EL (cell line): ENCODE measurements at places on chromosomes 13 and 19.

- DNase-seq = peak; percentile 28
Observed at GRCh38 chr19:3319643-3320353, 46.6 kb upstream of the NFIC start.

DNA sequence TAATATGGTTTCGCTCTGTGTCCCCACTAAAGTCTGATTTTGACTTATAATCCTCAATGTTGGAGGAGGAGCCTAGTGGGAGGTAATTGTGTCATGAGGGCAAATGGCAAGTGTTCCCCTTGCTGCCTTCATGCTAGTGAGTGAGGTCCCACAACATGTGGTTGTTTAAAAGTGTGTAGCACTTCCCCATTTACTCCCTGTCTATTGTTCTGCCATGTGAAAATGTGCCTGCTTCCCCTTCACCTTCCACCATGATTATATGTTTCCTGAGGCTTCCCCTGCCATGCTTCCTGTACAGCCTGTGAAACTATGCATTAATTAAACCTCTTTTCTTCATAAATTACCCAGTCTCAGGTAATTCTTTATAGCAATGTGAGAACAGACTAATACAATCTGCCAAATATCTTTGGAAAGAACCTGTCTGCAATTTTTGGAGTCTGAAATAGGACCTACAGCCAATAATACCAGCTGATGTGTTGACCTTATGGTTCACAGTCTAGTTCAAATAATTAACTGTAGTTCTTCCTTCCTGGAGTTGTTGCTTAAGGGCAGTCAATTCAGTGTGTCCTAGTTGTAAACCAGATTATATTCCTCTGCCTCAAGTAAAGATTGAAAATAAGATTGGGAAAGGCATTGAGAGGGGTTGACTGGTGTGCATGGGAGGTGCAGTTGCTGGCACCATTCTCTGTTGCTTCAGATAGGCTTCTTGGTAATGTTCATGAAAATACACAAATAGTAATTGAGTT is 1442.9 kb downstream of the SLITRK1 start:
- DNase-seq = no peak

GRCh38 chr13:51805925-51806324 is 2.0 kb upstream of the DHRS12 start:
- DNase-seq = no peak

DNA sequence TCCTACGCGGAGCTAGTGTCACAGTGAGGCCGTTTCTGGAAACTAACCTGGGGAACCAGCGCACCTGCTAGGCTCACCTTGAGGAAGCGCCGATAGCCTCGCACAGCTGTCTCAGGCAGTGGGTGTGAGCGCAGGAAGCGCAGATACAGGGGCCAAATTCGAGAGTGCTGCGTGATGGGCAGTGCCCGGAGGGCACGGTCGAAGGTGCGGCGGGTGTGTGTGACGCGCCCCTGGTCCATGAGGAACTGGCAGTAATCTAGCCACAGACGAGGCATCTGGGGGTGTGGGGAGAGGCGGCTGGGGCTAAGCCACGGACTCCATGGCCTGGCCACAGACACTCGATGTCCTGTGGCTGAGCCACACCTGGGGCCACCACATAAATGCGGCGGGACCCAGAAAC is 2.2 kb downstream of the XAB2 start:
- no peak for DNase-seq

DNA sequence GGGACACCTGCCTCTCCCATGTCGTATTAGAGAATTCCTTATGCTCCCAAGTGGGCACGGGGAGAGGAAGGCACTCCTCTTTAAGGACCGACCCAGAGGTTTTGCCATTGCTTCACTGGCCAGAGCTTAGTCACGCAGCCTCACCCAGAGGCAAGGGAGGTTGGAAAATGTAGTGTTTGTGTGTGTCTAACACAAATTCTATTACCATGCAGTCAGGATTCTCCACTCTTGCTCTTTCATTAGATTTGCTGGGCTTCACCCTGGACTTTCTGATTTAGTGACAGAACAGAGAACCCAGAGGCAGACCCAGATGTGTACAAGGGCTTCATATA is 14.6 kb upstream of the NCCRP1 start:
- DNase-seq = no peak

DNA sequence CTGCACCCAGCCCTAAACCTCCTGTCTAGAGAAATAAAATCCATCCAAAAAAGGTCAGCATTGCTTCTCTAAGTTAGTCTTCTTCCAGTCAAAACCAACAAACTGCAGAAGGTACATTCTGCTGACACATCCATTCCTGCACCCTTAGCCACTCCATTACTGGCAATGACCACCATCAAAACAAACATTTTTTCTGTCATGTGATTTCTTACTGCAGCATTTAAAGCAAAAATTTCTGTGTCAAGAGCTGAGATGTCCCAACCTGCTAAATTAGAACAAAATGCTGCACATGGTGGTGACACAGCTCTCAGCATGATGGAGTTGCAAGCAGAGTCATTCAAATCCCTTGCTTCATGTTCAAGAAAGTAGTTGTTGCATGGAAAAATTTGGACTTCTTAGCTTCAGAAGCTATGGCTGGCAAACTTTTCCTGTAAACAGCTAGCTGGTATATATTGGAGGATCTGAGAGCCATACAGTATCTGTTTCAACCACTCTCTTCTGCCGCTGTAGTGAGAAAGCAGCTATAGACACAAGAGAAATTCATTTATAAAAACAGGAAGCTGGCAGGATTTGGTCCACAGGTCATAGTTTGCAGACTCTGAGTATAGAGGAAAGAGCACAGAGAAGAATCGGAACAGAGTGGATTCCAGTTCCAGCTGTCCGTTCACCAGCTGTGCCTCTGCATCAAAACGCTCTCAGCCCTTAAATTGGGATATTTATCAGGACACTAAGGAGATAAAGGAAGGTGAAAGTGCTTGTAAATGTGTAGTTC is 17.4 kb downstream of the RUBCNL start:
- DNase-seq = peak; percentile 60

DNA sequence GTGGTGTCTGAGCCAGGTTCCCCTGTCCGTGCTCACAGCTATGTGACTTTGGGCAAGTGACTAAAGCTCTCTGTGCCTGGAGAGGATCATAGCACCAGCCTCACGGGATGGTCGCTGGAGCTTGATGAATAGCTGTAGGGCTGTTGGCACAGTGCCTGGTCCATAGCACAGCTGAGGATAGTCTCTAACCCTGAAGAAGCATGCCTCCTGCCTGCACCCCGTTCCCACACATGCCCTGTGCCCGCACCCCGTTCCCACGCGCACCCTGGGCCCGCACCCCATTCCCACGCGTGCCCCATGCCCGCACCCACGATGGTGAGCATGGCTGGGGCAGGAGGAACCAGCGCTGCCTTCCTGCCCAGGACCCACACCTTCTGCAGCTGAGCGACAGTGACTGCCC is 63.7 kb upstream of the F7 start:
- no peak for DNase-seq

DNA sequence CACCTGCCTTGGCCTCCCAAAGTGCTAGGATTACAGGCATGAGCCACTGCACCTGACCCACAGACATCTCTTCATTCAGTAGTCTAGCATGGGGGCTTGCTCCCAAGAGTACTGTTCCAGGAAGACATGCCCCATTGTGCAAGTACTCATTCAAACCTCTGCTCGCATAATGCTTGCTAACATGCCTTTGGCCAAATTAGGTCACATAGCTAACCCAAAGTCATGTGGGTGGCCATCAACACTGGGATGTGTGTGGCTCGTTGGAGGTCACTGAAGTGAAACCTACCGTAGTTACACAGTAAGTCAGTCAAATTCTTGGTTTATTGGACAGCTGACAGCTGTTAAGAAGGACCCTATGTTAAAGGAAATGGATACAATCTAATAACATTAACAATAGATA is 20.3 kb downstream of the RFXAP start:
- no peak for DNase-seq

DNA sequence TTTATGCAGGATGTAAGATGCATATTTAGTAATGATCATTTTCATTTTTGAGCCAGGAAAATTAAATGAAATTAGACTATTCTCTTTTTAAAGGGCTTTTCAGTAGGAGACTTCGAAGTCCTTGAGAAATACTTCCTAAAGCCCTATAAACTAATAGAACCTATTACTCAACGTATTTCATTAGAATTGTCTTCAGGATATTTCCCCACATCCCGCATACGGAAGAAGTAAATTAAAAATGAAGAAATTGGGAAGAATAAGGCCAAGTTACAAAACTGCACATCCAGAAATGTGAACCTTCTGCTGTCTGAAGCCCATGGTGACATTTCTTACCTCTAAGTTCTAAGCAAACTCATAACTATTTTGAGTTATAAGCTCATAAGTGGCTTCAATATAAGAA is 66.5 kb downstream of the RXFP2 start:
- DNase-seq = no peak

- DNase-seq = no peak
Observed at GRCh38 chr19:54339646-54340358, 840 bp upstream of the LILRA4 start.

GRCh38 chr13:81012031-81012430 is 671.1 kb upstream of the SPRY2 start:
- DNase-seq = no peak

- DNase-seq = peak; percentile 64
Observed at GRCh38 chr13:107099661-107100060, 531.7 kb upstream of the ARGLU1 start.

DNA sequence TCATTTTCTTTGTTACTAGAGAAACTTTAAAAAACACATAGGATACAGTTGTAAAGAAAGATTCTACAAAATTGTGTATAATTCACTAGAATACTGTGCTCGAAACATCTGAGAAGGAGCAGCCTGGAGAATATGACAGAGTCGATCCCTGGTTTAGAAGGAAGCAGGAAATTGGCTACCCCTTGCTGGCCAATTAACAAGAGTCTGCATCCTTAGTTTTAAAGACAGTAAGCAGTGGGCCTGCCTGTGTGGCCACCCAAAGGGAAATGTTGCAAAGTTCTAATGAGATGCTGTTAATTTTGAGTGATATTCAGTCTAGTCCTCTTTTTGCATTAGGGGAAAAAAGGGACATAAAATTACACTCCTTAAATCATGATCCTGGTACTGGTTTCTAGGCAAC is 988.6 kb downstream of the PCDH17 start:
- no peak for DNase-seq

DNA sequence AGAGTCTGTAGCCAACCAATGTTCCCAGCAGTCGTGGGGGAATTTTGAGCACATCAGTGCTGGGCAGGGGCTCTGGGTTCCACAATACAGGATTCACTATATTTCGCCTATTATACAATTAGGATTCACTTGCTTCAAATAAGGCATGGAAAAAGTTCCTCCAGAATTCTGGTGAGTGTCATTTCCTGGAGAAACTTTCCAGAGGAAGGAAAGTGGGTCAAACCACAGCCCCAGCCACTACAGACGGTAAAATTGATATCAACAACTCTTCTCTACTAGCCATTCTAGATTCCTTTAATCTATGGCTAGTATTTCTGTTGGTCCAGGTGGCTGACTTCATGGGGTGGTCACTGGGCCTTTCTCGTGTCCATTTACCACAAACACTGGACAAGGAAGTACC is 10.5 kb downstream of the MYCBP2 start:
- no peak for DNase-seq

GRCh38 chr19:20321139-20321763 is 154.2 kb downstream of the ZNF486 start:
- DNase-seq = no peak

DNA sequence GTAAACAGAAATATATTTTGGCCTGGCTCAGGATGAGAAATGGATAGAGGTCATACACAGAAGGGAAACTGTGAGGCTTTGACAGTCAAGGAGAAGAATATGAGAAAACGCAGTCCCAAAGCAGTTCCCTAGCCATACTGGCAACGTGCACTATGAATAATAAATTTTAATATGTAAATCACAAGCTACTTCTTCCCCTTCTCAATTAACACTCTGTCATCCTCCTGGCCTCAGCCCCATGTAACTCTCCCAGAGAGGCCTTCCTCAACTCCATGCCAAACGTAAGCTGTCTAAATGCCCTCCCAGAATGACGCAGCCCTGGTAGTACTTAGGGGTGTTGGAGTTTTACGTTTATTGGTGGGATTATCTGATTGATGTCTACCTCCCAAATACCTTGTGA is 732.6 kb downstream of the LIG4 start:
- DNase-seq = no peak

DNA sequence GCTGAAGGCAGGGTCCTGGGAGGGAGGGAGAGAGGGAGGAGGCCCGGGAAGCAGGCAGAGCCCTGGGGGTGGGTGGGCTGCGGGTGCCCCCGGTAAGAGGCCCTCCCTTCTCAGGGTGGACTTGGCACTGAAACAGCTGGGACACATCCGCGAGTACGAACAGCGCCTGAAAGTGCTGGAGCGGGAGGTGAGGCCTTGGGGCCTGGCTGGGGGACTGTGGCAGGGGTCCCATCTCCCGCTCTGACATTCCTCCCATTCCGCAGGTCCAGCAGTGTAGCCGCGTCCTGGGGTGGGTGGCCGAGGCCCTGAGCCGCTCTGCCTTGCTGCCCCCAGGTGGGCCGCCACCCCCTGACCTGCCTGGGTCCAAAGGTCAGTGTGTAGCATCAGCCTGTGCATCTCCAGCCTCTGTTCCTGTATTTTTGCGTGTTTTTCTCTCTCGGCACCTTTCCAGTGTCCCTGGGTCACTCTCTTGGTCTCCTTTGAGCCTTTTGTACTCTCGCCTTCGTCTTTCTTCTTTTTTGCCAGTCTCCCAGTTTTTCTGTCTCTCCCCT is 53.4 kb downstream of the TRPM4 start:
- no peak for DNase-seq

DNA sequence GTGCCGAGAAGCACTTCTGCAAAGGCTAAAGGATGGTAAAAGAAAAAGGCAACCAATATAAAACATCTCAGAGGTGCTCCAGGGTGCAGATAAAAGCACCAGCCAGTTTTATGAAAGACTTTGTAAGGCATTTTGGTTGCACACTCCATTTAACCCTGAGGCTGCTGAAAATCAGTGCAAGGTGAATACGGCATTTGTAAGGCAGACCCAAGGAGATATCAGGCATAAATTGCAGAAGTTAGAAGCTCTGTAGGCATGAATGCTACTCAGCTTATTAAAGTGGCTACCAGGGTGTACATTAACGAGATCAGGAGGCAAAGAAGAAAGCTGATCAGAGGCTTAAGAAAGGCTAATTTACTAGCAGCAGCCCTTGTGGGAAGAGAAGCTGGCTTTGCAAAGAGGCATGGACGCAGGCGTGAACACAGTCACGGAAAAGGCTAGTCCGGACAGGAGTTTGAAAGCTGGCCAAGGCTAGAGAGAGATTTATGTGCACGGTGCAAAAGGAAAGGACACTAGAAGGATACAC is 99.6 kb downstream of the ZNF429 start:
- peak; percentile 12 for DNase-seq

GRCh38 chr19:1103132-1103707 is 574 bp upstream of the GPX4 start:
- DNase-seq = no peak

DNA sequence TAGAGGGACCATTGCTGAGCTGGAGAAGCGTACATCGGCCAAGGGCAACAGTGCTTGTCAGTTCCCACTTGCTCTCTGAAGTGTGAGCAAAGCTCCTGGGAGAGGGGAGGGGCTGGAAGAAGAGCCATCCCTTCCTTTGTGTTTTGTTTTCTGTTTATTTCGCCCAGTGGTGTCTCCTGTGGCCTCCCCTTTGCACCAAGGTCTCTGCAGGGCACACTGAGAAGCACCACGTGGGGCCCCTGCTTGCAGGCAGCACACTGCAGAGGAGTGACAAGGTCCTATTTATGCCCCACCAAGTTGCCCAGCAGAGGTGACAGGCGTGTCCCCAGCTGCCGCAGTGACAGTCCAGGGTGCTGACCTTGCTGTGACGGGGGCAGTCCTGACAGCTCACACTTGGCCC is 24.0 kb downstream of the GRIN2D start:
- no peak for DNase-seq

- DNase-seq = no peak
Observed at GRCh38 chr13:112980434-112980833, 11.4 kb downstream of the MCF2L start.

GRCh38 chr19:32253683-32254508 is 91.5 kb upstream of the ZNF507 start:
- no peak for DNase-seq
